Left lobe of liver (tissue), 2 donors: ENCODE measurements at places on chromosomes 3 and 15. TPM values are rescaled to one million over a fixed set of nuclear protein-coding genes. Genes with fewer than 3 reads are reported as not detected.

TIMP4 gene
- 0.53 TPM for total RNA-seq

COL7A1 gene
- total RNA-seq = 2.5 TPM

CAMK2N2 gene
- 0.43 TPM for total RNA-seq

CTXND1 gene
- total RNA-seq = 4.5 TPM

ALDH1A2 gene
- total RNA-seq = 29.0 TPM

FGF12 gene
- total RNA-seq = 0.63 TPM

ZIC1 gene
- total RNA-seq = 21.7 TPM

TOMM70 gene
- total RNA-seq = 27.3 TPM

PIGZ gene
- total RNA-seq = 3.8 TPM

DNA sequence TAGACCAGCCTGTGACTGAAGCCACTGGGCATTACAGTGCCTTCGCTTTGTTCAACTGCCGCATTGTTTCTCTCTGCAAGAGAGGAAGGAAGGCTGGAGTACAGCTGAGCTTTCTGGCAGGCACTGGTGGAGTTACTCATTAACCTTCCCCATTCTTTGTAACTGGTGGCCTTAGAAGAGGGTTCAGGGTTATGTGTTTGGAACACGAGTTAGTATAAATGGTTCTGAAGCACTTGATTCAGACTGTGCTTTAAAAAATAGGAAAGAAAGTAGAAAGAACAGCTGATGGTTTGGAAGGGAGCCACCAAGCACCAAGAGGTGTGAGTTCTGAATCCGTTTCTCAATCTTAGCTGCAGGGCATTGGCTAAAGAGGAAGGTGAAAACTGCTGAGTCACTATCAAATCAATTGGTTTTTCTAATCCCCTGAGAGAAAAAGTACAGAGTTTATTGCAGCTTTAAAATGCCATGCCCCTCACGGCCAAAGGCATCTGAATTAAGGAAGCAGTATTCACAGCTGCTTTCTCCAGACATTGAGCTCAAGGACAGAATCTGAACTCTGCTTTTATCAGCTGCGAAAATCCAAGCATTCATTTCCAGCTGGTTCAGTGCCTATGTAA is 3.6 kb downstream of the HGD start:
- peak; percentile 84 for DNase-seq

DNA sequence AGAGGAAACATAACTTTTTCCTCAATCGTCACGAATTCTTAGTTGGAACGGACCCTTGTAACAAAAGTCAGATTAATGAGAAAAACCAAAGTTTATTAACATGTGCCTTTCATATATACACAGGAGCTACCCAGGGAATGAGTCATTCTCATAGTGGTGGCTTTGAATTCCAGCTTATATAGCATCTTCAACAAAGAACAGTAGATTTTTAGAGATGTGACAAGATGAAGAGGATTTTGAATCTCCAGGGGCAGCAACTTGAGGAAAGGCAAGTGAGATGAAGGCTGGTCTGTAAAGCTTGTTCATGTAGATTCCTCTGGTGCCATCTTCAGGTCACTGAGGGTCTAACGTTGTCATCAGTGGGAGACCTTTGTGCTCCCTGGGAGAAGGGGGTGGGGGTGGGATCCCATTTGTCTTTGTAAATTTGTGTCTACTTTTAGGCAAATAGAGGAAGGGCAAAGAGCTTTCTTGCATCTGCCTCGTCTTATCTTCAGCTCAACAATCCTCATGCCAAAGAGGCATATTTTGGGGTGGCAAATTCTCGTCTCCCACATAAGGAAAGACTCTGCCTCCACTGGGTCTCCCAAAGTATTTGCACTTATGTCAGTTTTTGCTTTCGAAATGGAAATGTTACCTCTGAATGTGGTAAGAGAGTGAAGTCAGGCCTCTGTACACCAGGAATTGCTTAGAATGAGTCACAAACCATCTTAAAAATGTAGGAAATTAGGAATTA is 29.5 kb downstream of the CLEC3B start:
- no peak for DNase-seq

GRCh38 chr15:57146506-57147201 is 228.2 kb downstream of the TCF12 start:
- no peak for DNase-seq

DNA sequence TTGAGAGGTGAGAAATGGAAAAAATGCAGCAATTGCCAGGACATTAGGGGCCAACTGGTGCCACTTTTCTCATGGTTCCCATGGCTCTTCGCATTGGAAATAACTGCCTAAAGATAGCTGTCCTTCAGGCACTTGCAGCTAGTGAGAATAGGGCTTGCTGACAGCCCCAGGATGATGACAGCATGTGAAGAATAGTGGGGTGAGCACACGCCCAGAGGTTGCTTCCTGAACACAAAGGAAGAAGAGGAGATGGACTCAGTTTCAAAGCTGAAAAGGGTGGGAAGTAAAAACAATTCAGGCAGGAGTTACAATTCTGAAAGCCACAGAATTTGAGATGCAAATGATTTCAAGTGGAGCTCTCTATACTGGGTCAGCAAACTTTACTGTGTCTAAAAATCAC is 45.6 kb downstream of the TNFAIP8L3 start:
- no peak for DNase-seq

DNA sequence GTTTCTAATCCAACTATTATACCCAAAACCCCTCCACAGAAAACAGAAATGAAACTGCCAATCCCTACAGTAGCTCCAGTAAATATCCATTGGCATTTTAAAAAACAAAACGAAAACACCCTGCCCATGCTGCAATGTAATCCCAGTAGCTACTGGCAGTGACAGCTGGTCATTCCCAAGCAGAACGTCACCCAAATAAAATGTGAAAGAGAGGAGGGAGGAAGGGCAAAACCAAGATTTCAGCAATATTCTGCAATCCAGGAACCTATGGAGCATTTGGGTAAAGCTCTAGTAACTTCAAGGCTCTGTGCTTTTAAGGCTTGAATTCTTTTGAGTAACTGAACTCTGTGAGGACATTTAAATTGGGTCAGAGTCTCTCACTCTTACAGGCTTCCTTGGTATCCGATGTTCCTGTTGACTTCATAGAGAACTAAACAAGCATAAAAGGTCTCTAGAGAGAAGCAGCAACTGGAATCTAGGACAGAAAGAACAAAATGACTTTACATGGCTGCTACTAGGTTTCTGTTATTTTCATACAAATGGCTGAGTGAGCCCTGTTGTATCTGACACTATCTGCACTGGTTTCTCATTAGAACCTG is 136.2 kb downstream of the TNIK start:
- no peak for DNase-seq

- DNase-seq = no peak
These were observed 64.0 kb upstream of the EPHA3 start for GRCh38 chr3:89043406-89043932.

DNA sequence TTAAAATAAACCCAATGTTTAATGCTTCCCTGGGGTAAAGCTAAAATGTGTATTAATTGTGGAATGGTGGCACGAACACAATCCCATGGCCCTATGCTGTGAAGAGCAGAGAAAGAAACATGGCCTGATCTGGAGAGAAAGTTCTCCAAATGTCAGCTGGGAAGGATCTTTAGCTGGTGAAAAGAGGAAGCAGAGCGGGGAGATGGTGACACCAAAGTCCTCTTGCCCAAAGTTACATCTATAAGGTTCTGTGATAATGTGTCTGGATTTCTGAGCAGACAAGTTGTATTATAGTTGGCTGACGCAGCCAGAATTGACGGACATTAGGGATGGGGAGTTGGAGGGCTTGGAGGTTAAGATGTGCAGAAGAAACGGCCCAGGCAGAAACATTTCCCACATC is 196.2 kb downstream of the CHST2 start:
- DNase-seq = no peak

DNA sequence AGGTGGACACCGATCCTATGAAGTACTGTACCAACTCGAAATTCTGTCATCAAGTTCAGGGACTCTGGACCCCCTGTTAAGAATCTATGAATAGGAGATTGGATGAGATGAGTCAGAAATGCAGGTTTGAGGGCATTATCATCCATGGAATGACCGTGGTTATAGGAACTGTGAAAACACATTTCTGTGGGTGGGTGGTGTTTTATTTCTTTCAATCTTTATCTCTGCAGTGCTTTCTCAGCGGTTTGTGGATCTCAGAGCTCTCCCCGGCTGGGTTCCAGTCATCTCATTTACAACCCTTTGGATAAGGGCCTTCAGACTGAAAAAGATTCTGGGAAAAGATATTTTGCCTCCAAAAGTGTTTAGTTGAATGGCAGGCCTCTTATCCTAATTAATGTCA is 5.4 kb upstream of the ABHD17C start:
- no peak for DNase-seq

DNA sequence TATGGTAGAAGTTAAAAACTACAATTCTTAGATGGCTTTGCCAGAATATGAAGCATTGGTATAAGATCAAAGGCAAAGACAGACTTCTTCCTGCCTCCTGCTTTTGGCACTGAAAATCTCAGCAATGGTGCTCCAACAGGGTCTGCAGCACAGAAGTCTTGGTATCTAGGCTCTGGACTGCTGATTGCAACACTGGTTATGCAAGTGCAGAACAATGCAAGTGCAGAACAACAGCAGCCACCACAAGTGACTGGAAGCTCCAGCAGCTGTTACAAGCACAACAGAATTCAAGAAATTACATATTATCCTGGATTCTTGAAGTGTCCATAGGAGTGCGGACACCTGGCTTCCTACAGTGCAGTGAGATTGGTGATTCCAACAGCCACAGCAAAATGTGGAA is 33.7 kb downstream of the ZBTB20 start:
- DNase-seq = no peak

GRCh38 chr3:173401369-173401768 is 3.8 kb downstream of the NLGN1 start:
- no peak for DNase-seq

DNA sequence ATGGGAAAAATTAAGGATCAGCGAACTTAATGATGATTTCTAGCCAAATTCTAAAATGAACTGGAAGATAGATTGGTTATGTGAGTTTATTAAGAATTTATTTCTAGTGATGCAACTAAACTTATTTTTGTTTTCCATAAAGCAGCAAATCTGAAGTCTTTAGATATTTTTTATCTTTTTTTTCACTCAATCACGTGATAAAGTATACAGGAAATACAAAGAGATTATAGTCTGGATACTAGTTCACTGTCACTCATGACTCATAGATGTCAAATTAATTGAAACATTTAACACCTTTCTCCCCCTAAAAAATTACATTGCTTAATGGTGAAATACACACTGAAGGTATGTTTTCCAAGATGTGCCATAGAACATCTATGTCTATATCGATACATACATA is 416.9 kb downstream of the TUSC7 start:
- DNase-seq = no peak

- no peak for DNase-seq
These were observed 273.0 kb downstream of the PLCL2 start for GRCh38 chr3:17157713-17158112.

DNA sequence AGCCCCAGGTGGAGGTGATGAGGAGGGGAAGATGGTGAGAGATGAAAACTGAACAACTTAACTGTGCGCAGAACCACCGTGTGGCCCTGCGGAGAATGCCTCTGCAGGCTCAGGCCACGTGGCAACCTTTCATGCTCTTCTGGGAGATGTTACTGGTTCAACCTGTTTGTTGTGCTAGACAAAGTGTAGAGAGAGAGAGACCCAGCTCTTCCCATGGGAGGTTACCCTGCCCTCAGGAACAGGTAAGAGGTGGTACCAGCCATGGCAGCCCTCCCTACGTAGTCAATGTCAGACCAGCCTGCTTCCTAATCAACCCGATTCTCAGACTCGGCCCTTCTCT is 37.0 kb upstream of the HACD2 start:
- DNase-seq = no peak

DNA sequence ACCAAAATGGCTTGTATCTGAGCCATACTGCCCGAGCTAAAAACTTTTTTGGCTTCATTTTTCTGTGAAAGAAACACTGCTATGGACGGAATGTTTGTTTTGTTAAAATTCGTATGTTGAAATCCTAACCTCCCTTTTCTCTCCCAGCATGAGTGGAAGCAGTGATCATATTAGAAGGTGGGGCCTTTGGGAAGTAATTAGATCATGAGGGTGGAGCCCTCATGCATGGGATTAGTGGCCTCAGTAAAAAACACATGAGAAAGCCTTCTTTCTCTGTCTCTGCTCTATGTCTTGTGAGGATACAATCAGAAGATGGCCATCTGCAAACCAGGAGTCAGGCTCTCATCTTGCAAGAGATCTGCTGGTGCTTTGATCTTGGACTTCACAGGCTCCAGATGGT is 7.4 kb upstream of the FNDC3B start:
- DNase-seq = no peak
